ENCODE measurements at places on chromosomes 3 and 15.

DNA sequence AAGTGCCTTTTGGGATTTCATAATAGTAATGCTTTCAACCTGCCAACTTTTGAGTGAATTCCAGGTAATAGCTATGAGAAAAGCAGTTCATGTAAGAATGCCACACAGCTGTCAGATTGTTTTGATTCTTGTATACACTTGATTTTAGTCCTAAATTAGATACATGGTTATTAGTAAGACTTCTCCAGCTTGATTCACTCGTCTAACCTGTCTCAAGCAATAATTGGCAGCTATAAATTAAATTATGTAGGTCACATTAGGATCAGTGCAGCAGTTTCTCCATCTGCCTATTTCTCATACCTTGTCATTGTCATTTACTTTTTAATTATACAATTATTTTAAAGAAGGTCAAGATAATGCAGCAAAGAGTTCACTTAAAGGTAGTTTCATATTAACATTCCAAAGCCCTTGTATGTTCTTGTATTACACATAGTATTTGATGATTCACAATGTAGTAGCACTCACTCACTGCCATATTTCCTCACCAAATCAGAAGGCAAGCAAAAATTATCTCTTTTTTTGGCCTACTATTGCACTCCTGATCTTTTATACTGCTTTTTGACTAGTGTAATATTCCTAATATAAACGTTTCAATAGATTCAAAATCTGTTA lies 10.9 kb upstream of the CRYBG3 start:
- DNase-seq, result no peak

DNA sequence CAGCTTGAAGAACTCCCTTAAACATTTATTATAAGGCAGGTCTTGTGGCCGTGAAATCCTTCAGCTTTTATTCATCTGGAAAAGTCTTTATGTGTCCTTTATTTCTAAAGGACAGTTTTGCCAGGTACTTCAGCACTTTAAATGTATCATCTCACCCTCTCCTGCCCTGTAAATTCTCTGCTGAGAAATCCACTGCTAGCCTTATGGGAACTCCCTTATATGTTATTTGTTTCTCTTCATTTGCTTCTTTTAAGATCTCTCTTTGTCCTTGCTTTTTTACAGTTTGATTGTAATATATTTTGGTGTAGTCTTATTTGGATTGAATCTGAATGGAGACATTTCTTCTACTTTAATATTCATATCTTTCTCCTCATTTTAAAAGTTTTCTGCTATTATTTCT lies 86.7 kb upstream of the RBMS3 start:
- DNase-seq, result no peak

DNA sequence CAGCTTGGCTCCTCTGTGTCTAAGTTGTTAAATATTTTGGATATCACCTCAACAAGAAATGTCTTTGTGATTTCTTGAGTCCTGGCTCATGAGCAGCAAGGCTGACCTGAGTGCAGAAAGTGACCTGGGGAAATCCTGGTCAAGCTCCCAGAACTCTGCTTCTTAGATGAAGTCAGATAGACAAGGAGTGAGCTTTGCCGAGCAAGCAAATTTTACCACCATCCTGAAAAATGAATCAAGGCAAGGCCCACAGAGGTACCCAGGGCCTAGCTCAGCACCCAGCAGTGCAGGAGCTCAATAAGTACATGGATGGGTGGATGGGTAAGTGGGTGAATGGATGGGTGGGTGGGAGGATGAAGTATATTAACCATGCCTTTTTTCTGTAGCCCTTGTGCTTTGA lies 291.8 kb downstream of the UACA start:
- no peak for DNase-seq

- DNase-seq, result no peak
Measured at GRCh38 chr3:184523825-184524615, 37.6 kb upstream of the EPHB3 start.

DNA sequence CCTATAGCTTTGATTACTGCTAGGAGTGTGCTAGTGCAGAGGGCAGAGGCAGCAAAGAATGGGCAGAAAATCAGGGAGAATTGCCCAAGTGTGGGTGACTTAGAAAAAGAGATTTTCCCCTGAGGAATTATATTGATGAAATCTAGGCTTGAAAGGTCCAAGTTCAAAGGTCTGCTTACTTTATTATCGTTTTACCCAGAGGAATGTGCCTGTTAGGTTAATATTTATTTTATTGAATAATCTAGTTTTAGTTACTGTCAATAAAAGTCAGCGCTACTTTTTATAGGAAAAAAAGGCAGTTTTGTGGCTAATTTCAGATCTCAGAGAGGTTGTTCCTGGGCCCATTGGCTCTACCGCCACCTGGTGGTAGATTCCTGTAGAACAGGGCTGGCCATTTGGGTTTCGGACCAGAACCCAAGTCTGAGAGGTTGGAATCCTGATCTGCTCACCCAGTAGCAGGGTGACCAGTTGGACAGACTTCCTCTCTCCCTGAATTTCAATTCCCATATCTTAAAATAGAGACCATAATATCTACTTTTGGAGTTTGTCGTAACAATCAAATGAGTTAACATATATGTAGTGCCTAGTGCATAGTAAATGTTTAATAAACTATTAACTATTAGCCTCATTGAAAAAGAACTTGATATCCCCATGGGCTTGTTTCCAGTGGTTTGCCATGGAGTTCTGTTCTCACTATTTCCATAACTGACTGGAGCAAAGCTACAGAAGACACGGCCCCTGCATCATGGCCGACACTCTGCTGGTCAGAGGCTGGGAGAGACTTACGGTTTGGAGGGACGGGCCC lies 62.7 kb upstream of the ZNF148 start:
- DNase-seq, result peak; percentile 43

DNA sequence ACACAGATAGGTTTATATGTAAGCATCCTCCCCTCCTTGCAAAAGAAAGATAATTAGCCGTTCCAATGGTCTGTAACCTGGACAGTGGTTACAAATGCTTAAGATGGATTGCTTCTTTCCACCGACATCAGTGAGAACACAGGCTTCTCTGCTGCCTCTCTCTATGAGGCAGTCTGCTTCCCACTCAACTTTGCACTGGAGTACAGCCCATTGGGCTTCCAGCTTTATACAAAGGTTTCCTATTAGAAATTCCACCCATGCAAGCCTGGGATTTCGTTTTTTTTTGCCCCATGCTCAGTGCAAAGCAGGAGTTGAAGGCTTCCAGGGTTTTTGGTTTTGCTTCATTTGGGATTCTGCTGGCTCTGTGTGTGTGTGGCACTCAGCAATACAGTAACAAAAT lies 47.3 kb upstream of the C3orf22 start:
- DNase-seq, result no peak

DNA sequence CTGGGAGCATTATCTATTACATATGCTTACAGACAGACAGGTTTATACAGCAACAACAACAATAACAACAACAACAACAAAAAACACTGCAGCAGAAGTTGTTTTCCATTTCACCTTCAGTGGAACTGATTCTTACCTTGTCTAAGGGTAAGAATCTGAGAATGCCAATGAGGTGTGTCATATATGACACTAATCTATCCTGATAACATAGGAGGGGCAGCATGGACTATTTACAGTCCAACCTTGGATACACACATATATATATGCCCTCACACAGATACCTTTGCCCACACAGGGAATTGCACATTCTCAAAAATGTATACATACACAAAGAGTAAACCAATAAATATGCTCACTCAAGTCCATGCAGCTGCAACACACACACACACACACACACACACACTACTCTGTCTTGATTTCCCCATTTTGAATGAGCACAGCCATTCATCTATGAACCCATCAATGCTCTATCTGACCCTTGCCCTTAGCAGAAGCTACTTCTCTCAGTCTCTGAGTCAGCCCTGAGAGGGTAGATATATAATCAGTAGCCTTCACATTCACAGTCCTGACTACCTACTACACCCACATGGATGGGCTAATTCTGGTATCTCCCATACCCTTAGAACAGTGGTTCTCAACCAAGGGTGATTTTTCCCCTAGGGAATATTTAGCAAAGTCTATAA lies 9.7 kb upstream of the TRANK1 start:
- no peak for DNase-seq

GRCh38 chr3:13539671-13540070 lies 9.3 kb upstream of the FBLN2 start:
- DNase-seq, result no peak

- DNase-seq, result no peak
Measured at GRCh38 chr15:100877551-100877950, 2.1 kb upstream of the ALDH1A3 start.

DNA sequence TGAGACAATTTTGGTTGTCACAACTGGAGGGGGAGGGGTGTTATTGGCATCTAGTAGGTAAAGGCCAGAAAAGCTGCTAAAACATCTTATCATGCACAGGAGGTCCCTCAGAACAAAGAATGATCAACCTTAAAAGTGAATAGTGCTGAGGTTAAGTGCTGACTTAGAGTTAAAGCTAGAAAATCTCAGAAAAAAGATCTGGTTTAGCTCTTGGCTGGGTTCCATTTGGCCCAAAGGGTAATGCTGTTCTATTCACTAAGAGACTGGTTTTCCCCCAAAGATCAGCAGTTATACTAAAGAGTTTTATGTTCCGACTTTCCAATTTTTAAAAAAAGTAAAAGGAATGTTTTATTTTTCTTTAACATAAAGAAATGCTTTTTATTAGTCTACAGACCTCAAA lies 15.6 kb downstream of the DCBLD2 start:
- no peak for DNase-seq

DNA sequence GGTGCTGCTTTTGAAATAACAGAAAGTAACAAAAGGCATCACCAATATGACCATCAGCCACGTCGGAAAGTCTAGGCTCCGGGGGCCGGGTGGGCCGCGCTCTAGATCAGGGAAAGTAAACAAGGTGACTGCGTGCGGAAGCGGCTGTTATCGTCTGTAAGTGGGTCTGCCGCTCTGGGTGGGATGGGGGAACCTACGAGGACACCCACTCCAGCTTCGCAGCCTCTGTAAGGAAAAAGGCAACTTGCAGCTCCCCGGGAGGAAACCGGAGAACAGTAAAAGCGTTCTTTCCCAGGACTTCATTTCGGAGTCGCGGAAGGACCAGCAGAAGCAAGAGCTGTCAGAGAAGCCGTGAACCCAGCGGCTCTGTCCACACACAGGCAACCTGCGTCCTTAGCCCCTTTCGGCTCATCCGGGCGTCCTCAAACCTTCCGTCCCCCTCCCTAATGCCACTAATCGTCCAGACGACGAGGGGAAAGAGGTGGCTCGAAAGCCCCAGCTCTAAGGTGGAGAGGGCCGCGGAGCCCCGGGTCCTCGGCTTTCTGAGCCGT lies 461 bp downstream of the XRN1 start:
- peak; percentile 9 for DNase-seq

DNA sequence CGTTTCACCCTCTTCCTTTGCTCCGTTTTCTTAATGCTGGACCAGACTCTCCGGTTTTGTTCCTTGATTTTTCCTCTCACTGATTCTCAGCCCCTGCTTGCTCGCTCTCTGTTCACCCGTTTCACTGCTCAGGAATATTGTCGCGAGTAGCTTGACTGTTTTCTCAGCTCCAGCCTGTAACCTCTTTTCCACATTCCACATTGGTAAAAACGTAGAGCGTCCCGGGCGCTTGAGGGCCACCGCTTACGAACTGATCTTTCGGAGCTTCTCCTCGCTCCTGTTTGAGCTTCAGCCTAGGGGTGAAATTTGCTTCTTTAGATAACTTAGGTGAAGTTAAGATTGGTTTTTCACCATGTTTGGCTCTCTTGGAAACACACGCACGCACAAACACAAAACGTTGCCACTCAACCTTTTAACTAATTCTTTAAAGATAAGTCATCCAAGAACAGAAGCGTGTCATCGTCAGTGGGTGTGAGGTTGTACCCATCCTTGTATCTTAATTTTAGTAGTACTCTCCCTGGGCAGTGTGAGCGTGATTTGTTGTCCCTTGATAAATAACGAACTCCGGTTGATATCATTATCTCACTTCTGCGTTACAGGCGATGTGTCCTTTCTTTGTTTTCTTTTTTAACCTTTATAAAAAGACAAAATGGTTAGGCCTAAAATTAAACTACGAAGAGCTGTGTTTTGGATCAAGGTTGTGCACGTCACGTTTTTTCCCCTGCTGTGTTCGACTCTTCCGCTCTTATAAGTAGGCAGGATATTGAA lies 1.0 kb downstream of the PAK2 start:
- DNase-seq, result no peak

GRCh38 chr3:43874731-43875130 lies 184.0 kb downstream of the ABHD5 start:
- DNase-seq, result no peak

GRCh38 chr3:177468331-177468730 lies 271.0 kb upstream of the TBL1XR1 start:
- DNase-seq, result no peak

DNA sequence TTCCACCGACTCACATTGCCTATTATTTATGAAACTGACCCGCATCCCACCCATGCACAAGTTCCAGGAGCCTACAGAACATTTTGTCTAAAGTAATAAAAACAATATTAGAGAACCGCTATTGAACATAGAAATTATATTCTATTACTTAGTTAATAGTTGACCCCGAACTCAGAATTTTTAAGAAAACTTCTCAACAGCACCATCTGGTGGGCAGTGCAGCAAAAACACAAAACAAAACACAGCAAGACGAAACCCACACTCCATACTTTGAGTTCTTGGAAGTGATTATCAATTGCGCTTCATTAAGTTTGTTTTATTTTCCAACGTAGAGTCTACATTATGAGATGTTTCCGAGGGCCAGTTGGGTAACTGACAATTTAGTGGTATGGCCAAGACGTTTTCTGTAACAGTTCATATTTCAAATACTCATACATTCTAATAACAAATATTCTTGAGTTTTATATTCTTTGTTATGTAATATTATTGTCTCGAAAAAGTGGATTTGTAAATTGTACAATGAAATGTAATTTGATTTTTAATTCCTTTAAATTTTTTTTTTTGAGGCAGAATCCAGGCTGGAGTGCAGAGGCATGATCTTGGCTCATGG lies 24.0 kb upstream of the C3orf70 start:
- no peak for DNase-seq
